Panc1 (cell line): ENCODE measurements at places on chromosomes 3 and 15. TPM values are rescaled to one million over a fixed set of nuclear protein-coding genes. Genes with fewer than 3 reads are reported as not detected.

The RTP1 gene
- total RNA-seq: not detected

The CHRM5 gene
- total RNA-seq: not detected

The C3orf22 gene
- not detected for total RNA-seq

The GOLGA6D gene
- total RNA-seq: not detected

The TP53BP1 gene
- total RNA-seq: 80.3 TPM

The OR5K2 gene
- total RNA-seq: not detected

The TBC1D5 gene
- total RNA-seq: 30.4 TPM

The C15orf62 gene
- 0.33 TPM for total RNA-seq

The ST8SIA2 gene
- 0.15 TPM for total RNA-seq

The MYEF2 gene
- total RNA-seq: 71.3 TPM

The ADIPOQ gene
- total RNA-seq: not detected

The GNAT1 gene
- not detected for total RNA-seq

DNA sequence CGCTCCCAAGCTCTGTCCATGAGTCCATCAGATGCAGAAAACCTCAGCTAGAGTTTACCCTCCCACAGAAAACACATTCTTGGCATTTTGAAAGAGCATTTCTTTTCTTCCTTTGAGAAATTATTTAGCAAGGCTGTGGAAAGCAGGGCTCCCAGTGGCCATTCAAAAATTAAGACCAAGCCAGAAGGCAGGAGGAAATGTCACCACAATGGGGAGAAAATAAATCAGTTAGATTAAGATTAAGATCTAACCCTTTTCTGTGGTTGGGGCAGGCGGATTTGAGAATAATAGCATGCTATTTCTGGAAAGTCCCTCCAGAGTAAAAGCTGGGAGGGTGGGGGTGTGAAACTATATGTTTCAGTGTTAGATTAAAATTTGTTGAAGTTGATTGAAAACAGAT lies 20.2 kb downstream of the LRIG1 start:
- no peak for DNase-seq

- no peak for DNase-seq
Measured at GRCh38 chr15:97446138-97446537, 514.4 kb upstream of the ARRDC4 start.

DNA sequence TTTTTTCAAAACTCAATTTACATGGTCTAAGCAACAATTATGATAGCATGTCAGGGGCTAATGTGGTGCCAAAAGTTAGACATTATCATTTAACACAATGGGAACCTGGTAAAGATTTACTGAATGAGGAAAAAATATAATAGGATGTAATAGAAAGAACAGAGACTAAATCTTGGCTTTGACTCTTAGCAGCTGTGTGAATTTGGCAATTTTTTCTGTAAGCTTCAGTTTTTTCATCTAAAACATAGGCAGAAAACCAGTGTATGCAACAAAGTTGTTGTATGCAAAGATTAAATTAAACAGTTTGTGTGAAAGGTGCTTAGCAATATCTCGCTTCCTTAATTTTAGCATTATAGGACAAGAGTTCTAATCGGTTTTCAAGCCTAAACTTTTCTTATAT lies 57.6 kb downstream of the ZBTB20 start:
- DNase-seq: no peak

GRCh38 chr3:54510506-54510905 lies 388.2 kb downstream of the CACNA2D3 start:
- DNase-seq: no peak

DNA sequence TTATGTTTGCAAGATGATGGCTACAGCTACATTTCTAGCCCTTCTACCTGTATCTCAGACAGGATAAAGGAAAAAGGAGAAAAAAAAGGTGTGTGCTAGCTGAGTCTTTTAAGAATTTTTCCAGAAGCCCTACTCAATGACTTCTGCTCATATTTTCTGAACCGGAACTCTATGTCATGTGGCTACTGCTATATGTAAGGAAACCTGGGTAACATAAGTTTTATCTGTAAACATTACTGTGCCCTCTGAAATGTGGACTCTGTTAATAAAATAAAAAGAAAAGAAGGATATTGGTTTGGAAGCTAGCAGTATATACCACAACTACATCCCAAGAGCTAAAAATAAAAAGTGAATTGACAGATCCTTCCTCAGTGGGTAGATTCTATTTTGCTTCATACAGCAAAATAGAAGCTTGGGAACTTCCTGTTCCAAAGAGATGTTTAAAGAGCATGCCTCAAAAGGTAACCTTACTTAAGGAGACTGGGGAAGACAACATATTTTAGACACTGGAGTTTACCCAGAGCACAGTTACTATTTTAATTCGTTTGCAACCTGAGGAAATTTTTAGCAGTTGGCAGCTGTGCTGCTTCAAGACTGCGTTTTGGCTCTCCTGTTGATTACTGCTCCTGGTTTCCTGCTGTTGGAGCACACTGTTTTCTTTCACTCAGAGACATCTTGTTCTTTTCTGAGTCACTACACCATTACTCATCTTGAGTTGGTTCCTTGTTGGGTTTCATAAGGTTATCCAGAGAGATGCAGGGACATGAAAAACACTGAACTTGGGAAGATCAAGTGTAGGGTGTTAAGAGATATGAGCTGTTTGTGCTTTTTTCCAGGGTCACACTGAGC lies 280.7 kb downstream of the NFKBIZ start:
- DNase-seq: peak; percentile 35

- no peak for DNase-seq
Measured at GRCh38 chr3:118772547-118773011, 262.1 kb downstream of the IGSF11 start.

- DNase-seq: no peak
Measured at GRCh38 chr15:77395013-77395774, 24.7 kb downstream of the PEAK1 start.

GRCh38 chr15:95872366-95872771 lies 458.1 kb upstream of the NR2F2 start:
- no peak for DNase-seq

GRCh38 chr15:89870006-89870405 lies 23.8 kb downstream of the AP3S2 start:
- DNase-seq: no peak

GRCh38 chr3:162626172-162626571 lies 1129.6 kb downstream of the OTOL1 start:
- no peak for DNase-seq

GRCh38 chr15:52178765-52179164 lies 12.4 kb downstream of the GNB5 start:
- no peak for DNase-seq

- no peak for DNase-seq
Measured at GRCh38 chr15:34646918-34647317, 63.5 kb upstream of the GOLGA8B start.

DNA sequence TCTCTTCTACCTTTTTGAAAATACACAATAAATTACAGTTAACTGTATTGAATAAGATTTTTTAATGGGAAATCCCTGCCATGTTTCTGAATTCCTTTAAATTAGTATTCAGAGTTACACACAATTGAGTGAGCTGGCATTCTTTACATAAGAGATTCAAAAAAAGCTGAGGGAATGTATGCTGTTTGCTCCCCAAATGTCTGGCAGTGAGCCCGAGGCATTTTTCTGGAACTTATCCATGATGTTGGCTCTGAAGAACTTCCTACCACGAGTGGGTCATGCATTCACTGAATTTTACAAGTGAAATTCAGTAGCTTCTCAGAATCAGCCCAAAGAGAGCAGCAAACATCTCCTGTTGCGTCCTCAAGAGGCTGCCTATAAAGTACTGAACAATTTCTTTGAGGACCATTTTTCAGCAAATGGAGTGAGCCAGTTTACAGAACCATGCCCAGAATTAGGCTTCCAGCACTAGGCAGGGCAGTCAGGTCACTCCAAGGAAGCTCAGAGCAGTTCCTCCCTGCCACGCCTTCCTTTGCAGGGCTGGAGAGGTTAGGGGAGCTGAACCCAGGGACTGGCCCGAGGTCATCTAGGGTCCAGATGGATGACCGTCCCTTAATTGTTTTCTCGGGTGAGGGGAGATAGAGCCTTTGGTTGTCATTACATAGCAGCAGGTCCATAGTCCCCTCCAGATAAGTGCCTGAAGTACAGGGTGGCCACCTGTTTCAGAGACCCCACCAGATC lies 21.2 kb downstream of the GABRA5 start:
- DNase-seq: no peak

DNA sequence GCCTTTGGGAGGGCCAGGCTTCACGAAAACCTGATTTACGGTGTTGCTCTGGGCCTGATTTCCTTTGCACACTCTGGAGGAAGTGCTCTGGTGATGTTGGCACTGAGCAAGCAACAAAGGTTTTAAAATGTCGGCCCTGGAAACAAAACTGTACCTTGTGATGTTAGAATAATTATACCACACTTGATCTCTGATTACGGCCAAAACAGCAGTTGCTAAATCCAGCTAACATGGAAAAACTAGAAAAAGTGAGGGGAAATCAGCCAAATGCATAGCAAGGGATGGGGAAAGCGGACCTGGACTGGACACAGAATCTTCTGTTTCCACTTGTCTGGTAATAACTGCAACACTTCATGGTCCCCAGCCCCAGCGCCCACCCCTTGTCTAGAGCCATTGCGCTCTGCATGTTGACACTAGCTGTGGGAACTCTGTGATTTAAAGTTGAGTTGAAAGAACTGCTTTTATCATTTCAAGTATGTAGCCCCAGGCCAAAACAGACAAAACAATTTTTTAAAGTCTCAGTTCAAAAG lies 120.1 kb downstream of the VGLL4 start:
- no peak for DNase-seq

DNA sequence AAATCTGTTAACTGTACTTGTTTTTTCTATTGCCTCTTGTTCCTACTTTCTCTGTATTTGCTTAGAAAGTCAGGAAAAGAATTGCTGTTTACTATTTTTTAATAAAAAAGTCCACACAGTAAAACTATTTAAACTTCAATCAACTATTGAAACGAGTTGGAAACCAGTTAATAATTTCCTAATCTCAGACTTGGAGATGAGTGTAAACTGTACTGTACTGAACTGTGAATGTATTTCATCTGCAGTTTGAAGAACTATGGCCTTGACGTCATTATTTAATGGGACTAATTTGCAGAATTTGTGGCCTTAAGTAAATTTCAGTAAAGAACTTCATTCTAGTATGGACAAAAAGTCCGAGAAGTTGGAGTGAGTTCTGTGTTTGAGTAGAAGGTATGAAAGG lies 89.1 kb downstream of the LRRC28 start:
- DNase-seq: no peak

GRCh38 chr3:111318289-111318688 lies 223.7 kb upstream of the CD96 start:
- no peak for DNase-seq

DNA sequence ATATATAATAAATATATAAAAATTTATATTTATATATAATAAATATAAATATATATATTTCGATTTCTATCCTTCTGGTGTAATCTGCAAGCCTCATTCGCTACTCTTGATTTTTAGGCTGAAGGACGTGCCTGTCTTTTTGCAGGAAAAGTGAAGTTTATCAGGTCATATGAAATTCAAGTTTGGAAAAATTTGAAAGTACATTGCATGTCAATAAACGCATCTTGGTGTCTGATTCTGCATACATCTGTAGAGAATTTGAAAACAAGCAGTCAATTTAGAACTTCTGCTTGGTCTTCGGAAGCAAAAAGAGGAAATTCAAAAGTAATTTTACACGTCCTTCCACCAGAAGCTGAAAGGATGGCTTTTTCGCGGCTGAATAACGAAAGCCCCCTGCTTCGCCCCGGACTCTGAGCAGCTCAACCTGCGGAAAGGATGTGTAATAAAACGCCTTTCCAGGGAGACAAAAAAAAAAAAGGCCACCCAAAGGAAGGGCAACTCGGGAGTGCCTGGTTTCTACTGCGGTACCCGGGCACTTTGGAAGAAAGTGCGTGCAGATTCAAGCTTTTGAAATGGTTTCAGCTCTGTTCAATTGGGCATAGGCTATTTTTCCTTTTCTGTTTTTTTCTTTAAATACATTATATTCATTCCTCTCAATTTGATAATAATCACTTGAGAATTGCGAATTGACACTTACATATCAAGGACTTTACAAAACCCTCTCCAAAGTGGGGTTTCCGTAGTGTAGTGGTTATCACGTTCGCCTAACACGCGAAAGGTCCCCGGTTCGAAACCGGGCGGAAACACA lies 1.5 kb upstream of the MYNN start:
- peak; percentile 87 for DNase-seq

DNA sequence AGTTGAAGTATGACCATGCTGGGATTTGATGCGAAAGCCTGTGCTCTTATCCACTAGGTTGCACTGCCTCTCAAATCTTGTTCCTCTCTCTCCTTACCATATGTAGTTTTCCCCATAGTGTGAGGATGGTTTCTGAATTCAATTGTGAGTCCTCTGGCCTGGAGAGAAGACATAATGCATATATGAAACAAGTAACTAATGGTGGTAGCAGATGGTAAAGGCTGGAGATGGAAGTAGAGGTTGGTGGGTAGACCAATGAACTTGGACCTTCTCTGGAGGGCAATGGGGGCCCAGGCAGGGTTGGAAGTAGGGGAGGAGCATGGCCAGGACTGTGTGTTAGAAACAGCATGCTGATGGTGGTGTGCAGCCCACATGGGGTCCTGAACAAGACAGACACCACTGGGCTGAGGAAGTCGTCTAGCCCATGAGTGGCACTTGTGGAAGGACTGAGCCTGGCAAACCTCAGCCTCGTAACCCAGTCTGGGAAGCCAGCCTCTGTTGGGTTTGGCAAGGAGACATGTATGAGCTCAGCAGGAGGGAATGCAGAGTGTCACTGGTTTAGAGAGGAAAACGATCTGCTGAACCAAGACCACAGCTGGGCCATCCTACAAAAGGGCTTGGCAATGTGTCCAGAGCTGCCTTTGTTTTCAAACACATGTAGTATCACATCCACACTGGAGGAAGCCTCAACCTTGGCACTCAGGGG lies 18.5 kb upstream of the LMCD1 start:
- DNase-seq: no peak

- no peak for DNase-seq
Measured at GRCh38 chr15:82533801-82534200, 6.5 kb downstream of the RPS17 start.

- DNase-seq: no peak
Measured at GRCh38 chr15:35244227-35244626, 159.1 kb upstream of the NANOGP8 start.

DNA sequence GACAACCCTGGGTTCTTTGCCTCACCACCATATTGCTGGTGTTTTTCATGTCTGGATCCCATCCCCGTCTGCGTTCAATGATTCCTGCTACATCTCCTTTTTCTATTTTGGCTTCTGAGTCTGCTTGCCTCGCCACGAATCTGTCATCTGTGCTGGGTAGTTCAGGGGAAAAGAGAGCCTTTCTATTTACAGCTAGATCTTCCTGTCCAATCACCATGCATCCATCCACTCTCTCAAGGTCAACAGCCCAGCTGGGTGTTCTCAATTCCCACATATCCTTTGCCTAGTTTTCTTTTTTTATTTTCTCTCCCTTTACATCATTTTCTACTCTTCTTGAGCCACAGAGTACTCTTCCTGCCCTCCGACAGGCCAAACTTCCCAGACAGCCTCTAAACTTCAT lies 104.8 kb upstream of the RAD18 start:
- DNase-seq: no peak

- peak; percentile 59 for DNase-seq
Measured at GRCh38 chr3:31968927-31969418, 12.1 kb downstream of the OSBPL10 start.
